ENCODE measurements at places on chromosomes 12 and 14.
A peak's percentile ranks its signal among the peaks of the same experiment; 100 is the strongest.

DNA sequence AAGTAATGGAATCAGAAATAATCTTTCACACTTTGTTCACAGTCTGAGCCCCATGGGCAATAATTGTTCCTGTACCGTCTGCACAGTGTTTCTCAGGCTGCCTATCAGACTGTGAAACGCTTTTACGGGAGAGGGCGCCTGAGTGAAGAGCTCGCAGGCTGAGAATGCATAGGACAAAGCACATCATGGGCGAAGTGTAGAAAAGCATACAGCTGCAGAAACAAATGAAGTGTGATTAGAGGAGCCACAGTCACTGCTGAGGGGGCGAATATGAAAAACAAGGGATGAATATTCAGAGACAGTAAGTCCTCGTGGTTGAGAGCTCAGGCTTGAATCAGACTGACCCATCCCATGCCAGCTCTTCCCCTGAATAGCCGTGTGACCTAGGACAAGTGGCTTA, 438.4 kb upstream of the DCN start:
- DNase-seq = no peak

- no peak for DNase-seq
Observed at GRCh38 chr12:13044906-13045299, 722 bp downstream of the FAM234B start.

- no peak for DNase-seq
Observed at GRCh38 chr12:54606556-54606955, 18.1 kb upstream of the PPP1R1A start.

GRCh38 chr14:93898731-93899130, 28.4 kb upstream of the FAM181A start:
- DNase-seq = no peak

- DNase-seq = no peak
Observed at GRCh38 chr12:69456239-69456638, 13.9 kb upstream of the FRS2 start.

DNA sequence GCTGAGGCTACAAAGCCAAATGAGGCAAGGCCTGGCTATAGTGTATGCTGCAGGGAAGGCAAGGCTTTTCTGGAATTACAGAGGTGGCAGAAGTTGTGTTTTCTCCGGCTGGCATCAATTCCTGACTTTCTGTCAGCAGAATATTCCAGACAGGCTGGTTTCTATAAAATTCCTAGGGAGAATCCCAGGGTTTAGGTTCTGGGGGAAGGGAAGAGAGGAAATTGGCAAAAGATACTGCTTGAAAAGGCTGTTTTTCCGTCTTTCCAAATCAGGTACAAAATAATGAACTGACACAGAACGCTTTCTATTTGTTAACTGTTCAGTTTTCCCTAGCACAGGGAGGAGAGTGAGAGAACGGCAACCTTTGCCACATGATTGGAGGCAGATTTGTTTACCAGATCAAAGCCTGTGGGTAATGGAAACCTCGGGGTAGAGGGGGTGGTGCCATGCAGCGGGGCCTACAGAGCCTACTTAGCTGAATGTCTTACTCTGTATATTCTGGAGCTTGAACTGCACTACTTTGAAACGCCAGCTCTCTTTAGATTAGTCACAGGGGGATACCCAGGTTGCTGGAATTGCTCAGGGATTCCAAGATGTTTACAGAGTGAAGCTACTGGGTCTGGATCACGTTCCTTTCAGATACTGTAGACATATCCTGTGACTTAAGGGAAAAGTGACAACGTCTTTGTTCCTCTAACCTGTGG, 65.8 kb upstream of the DACT1 start:
- peak; percentile 73 for DNase-seq

GRCh38 chr12:2198005-2198501, 145.3 kb downstream of the CACNA1C start:
- DNase-seq = no peak

DNA sequence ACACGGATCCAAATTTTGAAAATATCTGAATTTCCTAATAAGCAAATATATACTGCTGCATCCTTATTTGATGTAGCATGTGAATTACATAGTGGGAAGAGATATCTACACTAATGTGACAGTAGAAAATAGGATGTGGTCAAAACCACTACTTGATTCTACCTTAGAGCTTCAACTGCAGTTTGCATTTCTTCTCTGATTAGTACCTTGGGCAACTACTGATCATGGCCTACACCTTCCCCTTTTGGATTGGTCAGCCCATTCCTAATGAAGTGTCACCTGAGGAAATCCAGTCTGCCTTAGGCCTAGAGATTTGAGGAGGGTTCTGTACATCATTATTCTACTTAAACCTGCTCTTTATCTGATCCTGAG, 10.7 kb downstream of the LLPH start:
- DNase-seq = no peak

DNA sequence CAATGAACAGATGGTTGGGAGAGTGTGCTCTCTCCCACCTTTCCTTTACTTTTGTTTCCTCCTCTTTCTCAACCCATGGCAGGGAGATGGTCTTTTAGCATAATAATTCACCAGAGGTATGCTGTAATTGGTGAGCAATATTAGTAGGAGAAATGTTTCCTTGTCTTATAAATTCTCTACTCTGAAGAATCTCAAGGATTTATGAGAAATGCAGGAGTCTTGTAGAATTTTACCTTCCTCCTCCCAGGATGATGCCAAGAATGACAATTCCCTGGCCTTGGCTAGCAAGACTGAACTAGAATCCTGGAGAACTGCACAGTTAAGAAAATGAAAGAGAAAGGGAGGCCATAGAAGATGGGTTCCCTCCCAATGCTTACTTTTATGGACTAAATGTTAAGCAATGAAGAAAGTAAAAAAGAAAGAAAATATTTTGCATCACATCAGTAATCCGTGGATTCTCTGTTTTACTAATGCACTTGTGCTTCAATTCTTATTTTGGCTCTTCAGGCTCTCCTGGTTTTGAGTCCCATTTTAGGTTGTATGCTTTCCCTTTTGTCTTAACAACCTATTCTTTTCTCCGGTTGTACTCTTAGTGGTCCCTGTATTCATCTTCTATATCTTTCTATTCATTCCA, 192.9 kb upstream of the GARIN6 start:
- no peak for DNase-seq

DNA sequence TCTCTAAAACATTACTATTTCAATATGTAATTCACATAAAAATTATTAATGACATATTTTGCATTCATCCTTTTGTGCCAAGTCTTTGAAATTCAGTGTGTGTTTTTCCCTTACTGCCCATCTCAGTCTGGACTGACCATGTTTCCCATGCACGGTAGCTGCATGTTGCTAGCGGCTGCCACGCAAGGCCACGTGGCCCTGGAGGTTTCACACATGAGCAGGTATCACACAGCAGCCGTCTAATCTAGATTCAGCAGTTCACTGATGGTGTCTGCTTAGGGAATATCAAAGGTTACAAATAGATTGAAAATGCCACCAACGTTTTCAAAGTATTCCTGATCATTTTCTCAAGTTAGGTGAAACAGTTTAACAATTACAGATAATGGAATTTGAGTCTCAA, 234.8 kb upstream of the FKBP4 start:
- no peak for DNase-seq

All from stimulated activated CD4-positive, alpha-beta T cell treated with anti-CD3 and anti-CD28 coated beads, Interleukin-15, amount 100 ng/mL, for 24 hours (primary cell).